Neural progenitor cell (in vitro differentiated cells): ENCODE measurements at places on chromosomes 12 and 14.

DNA sequence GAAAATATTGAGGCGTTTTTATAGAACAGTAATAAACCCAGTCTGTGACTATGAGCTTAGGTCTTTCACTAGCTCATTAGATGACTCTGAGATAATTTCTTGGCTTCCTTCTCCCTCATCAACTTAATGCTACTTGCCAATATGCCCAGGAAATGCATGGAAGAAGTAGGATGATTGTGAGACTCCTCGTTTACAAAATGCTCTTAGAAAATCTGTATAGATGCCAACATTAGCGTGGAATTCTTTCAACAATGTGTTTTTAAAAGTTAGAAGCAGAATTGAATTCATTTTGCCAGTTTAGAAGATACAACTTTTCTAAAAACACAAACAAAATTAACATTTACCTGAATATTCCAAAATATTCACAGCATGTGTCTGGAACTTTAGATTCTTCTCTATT lies 424.6 kb downstream of the BTG1 start:
- DNase-seq, result no peak

DNA sequence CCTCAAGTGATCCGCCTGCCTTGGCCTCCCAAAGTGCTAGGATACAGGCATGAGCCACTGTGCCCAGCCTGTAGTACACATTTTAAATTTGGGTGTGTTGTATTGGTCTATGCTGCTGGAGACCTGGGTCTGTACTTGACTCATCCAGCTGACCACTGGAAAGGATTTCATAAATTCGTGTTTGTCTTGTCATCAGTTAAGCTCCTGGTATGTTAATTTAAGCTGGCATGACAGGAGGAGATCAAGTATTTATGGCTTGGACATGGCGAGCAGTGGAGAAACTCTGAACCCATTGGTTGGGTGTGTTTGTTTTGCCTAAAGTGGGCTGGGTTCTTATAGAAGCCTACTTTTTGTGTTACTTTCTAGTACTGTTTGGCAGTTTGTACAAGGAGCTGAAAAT lies 24.2 kb downstream of the YY1 start:
- DNase-seq, result no peak

GRCh38 chr12:57150400-57151000 lies 3.1 kb upstream of the LRP1-AS start:
- no peak for DNase-seq

DNA sequence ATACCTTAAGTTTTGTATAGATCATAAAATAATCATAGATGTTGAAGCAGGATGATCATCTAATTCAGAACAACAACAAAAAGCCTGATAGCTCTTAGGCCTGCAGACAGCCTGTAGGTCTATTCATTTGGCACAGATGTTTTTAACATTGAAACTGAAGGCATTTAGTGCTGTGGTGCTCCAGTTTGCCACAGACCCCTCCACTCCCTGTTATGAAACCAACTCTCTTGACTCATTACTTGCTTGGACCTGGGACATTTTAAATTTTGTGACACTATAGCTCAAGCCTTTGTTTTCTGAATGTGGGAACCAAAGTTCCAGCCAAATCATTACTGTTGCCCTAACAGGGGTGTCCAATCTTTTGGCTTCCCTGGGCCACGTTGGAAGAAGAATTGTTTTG lies 9.1 kb downstream of the PRKCH start:
- no peak for DNase-seq

DNA sequence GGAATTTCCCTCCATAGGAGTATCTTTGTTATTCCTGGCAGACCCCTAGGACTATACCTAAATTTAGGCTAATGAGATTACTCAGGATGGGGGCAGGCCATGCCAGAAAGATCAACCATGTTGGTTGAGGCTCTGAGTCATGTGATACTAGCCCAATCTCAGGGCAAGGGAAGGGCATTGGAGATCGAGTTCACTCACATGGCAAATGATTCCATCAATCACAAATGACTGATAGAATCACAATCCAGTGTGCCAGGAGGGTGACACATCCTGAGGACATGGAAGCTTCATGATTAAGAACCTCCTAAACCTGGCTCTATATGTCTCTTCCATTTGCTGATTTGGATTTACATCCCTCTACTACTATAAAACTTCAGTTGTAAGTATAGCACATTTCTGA lies 182.3 kb downstream of the NTF3 start:
- no peak for DNase-seq

DNA sequence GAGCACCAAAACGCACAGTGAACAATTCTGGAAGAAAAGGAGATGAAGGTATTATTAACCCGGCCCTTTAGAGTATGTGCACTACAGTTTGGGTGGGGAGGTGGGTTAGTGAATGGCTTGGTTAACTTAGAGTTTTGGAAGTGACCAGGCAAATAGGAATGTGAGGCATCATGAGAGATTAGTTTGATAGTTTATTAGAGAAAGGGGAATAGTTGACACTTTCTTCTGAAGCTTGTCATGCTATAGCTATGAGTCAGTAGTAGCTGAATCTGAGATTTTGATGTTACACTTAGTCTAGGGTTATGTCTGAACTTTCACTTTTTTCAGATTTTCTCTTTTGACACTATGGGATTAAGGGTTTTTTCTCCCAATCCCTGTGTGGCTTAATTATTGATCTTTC lies 567.2 kb downstream of the SNAPC1 start:
- no peak for DNase-seq

GRCh38 chr12:1845886-1846285 lies 25.5 kb downstream of the LRTM2 start:
- no peak for DNase-seq

GRCh38 chr14:75279763-75280290 lies 1.2 kb downstream of the FOS start:
- peak; percentile 53 for DNase-seq

GRCh38 chr14:106518054-106518943 lies 991.9 kb downstream of the TMEM121 start:
- no peak for DNase-seq

GRCh38 chr14:55125403-55125802 lies 3.6 kb upstream of the LGALS3 start:
- no peak for DNase-seq

GRCh38 chr12:43852744-43853143 lies 16.9 kb downstream of the TMEM117 start:
- no peak for DNase-seq

- no peak for DNase-seq
Observed at GRCh38 chr12:9951026-9951675, 19.0 kb upstream of the CLEC2A start.
